B cell (primary cell): ENCODE measurements at places on chromosomes 16 and 17. TPM values are rescaled to one million over a fixed set of nuclear protein-coding genes. Genes with fewer than 3 reads are reported as not detected.
A peak's percentile ranks its signal among the peaks of the same experiment; 100 is the strongest.

ABCA8 gene
- polyA plus RNA-seq, result not detected in 2 replicates

ABCA6 gene
- polyA plus RNA-seq, result 0.18 and 0.46 TPM in 2 replicates

PROCA1 gene
- polyA plus RNA-seq, result 7.0 and 7.4 TPM in 2 replicates

TSPOAP1 gene
- polyA plus RNA-seq, result 10.8 and 16.0 TPM in 2 replicates

DNA sequence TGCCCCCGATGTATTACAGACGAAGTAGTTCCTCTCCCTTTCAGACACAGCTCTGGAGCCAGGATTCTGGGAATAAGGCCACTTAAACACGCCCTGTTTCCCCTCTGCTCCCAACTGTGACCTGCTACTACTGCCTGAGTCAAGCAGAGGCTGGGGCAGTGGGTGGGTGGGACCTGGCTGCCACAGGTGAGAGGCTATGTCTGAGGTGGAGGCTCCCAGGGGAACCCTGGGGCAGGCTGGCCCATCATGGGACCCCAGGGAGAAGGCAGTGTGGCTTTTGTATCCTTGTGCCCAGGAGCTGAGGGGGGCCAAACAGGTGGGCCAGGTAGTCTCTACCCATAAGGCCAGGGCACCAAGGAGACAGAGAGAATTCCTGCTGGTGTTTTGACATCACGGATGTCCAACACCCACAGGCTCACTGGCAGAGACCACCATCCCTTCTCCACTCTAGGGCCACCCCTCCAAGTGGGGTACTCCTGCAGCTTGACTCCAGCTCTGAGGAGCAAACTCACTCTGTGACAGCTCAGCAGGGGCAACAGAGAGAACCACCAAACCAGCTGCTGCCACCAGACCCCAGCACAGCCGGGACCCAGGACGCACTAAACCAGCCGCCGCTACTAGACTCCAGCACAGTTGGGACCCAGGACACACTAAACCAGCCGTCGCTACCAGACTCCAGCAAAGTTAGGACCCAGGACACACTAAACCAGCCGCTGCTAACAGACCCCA is 105.3 kb upstream of the SMURF2 start:
- no peak for DNase-seq

DNA sequence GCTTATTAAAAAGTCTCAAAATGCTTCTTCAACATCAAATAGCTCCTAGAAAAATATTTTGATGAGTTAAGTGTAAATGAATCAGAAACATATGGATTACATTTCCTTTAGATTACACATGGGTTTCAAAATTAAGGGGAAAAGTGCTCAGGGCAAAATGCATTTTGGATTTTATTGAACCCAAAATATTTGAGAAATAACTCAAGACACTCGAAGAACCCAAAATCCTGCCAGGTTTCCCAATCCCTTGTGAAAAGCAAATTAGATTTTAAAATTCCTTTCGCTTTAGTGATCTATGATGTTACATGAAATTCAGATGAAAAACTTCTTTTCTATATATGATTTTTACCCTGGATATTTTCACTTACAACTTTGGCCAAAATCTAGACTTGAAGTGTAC is 847.4 kb upstream of the SOX9 start:
- DNase-seq, result no peak

- DNase-seq, result no peak
Measured at GRCh38 chr16:89120921-89121351, 27.3 kb downstream of the ACSF3 start.

DNA sequence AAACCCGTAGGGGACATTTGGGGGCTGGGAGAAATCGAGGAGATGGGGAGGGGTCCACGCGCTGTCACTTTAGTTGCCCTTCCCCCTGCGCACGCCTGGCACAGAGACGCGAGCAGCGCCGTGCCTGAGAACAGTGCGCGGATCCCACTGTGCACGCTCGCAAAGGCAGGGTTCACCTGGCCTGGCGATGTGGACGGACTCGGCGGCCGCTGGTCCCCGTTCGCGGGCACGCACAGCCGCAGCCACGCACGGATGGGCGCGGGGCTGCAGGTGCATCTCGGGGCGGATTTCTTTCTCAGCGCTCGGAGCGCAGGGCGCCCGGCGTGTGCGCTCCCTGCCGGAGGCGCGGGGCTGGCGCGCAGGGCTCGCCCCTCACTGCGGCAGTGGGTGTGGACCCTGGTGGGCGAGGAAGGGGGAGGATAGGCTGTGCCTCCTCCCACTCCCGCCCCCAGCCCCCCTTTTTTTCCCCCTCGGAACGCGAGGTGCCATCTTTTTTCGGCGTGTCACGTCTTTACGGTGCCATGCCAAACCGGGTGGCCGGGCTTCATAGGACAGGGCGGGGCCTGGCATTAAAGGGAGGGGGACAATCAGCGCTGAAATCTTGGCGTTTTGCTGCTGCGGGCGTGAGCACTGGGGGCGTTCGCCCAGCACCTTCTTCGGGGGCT is 1.1 kb downstream of the MAPT start:
- DNase-seq, result peak; percentile 69

DNA sequence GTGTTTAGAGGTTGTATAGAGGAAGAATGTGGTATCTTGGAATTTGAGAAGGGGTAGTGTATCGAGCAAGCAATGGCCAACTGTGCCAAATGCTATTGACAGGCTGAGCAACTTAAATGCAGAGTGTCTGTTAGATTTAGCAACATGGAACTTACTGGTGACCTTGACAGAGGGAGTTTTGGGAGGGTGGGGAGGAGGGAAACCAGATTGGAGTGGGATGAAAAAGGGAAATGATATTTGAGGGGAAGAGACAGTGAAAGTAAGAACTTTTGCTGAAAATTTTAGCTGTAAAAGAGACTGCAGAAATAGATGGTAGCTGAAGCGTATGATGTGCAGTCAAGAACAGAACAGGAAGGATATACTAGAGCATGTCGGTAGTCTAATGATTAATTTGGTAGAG is 1.1 kb downstream of the LRRC36 start:
- DNase-seq, result peak; percentile 23

DNA sequence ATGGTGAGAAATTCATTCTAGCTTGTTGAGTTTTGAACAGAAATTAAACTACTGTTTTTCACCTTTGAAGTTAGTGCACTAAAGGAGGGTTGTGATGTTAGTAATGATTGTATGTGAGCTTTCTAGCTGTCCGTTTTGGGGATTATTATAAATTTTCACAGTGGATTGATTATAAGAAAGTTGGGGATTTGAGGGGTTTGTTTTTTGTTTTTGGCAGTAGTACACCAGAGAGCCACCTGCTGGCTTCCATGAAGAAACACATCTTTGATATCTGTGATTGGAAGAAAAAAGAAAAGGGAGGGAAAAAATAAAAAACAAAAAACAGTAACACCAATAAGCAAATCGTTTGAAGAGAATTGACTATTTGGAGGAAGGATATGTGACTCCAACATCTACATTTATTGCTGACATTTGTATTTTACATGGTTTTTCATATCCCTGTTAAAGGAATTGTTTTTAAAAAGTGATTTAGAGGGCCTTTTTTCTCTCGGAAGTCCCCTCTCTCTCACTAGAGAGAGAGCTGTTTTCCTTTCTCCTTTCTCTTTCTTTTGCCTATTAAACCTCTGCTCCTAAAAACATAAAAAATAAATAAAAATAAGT is 1469.5 kb upstream of the GOT2 start:
- no peak for DNase-seq

GRCh38 chr17:56638591-56639051 is 45.1 kb downstream of the NOG start:
- DNase-seq, result no peak

- DNase-seq, result no peak
Measured at GRCh38 chr17:79078476-79079190, 4.0 kb downstream of the ENGASE start.

DNA sequence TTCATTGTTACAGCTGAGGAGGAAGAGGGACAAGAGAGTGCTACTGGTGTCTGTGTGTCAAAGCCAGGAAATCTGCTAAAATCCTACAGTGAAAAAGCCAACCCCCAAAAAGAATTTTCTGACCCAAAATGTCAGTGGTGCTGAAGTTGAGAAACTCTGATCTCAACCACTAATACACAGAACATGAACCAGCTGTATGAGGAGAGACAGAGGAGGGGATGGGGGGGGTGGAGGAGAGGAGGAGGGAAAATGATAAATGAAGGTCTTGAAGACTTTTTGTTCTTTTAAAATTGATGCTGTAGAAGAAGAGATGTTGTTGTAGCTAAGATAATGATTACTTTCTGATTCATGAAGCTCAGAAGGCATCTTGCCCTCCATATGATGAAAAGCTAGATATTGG is 27.4 kb upstream of the CDRT4 start:
- DNase-seq, result no peak

GRCh38 chr16:86337138-86337537 is 173.2 kb upstream of the FOXF1 start:
- no peak for DNase-seq

GRCh38 chr17:80773243-80773991 is 218.2 kb upstream of the CHMP6 start:
- DNase-seq, result no peak

DNA sequence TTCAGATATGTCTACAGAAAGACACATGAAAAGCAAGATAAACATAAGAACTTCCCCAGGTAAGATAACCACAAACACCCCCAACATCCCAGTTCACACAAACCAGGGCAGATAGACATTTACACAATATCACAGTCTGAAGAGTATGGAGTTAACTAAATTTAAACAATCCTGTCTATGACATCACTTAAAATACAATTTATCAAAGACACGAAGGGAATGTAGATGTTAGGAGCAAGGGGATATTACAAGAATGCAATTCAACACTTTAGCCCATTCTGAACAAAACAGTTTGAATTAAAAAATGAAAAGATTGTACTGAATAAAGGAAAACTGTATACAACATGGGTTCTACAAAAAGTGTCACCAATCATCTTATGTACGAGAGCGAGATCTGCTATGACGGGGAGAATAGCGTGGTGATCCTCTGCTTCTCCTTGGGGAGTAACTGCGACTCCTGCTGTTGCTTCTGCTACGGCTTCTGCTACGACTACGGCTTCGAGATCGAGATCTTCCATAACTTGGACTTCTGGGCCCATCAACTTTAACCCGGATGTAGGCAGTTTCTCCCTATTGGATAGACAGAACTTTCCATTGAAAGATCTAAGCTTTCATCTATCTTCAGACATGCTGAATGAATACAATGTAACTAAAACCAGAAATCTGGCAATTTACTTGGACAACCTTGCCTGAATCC is 1.9 kb downstream of the SRSF1 start:
- DNase-seq, result peak; percentile 17

- DNase-seq, result no peak
Measured at GRCh38 chr16:72856797-72857196, 191.1 kb downstream of the ZFHX3 start.

- DNase-seq, result no peak
Measured at GRCh38 chr16:23348579-23349469, 46.7 kb downstream of the SCNN1B start.

DNA sequence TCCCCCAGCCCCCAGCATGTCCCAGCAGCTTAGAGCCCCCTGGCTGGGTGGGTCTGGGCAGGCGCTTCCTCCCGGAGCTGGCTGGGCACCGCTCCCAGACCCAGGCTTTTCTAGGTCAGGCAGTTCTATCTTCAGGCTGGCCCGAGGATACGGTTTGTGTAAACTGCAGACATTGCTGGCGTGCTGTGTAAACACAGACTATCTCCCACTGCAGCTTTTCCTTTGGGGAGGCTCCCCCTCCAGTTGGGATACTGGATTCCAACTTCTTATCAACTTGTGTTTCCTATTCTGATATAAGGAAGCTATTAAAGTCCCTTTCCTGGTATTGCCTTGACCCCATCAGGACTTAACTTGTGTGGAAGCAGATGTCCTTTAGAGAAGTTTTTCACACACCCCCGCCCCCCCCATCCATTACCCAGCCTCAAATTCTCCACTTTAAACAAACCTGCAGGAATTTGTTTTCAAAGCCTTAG is 18.3 kb upstream of the GNA13 start:
- no peak for DNase-seq
